ENCODE measurements at places on chromosomes 1 and 21.

- DNase-seq: no peak
Observed at GRCh38 chr1:6065093-6065858, 19.6 kb downstream of the KCNAB2 start.

- no peak for DNase-seq
Observed at GRCh38 chr1:53081384-53082066, 19.5 kb downstream of the PODN start.

GRCh38 chr1:212433577-212434462 lies 1.1 kb downstream of the NENF start:
- peak; percentile 38 for DNase-seq

DNA sequence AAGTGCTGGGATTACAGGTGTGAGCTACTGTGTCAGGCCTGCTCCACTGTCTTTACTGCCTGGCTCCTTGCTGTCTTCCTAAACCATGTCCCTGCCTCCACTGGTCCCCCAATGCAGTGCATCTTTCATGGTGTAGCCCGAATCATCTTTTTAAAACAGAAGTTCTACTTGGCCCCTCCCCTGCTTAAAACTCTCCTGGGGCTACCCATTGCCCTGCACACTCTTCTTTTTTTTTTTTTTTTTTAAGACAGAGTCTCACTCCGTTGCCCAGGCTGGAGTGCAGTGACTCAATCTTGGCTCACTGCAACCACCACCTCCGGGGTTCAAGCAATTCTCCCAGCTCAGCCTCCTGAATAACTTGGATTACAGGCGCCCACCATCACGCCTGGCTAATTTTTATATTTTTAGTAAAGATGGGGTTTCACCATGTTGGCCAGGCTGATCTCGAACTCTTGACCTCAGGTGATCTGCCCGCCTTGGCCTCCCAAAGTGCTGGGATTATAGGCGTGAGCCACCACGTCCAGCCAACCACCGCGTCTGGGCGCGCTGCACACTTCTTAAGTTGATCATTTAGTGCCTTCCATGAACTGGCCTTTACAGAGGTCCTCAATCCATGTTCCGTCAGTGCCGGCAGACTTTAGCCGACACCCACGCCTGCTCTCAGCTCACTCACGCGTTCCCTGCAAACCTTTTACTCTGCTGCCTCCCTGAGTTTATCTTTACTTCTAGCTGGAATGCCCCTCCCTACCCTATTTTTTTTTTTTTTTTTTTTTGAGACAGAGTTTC lies 2.4 kb downstream of the FCN3 start:
- DNase-seq: no peak

GRCh38 chr1:2597441-2598328 lies 11.1 kb downstream of the PRXL2B start:
- no peak for DNase-seq

DNA sequence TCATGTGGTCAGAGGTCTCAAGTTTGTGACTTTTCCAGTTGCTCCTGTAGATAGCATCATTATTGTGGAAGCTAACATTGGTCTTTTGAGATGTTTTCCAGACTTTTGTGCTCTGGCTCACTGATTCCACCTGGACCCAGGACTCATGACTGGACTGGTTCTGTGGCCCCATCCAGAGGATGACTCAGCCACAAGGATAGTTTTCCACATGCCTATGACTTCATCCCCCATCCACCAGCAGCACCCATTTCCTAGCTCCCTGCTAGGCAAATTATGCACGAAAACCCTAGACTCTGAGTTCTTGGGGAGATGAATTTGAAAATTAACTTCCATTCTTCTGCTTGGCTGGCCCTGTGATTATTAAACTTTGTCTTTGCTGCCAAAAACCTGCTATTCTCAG lies 949.3 kb downstream of the MRPL39 start:
- DNase-seq: no peak

DNA sequence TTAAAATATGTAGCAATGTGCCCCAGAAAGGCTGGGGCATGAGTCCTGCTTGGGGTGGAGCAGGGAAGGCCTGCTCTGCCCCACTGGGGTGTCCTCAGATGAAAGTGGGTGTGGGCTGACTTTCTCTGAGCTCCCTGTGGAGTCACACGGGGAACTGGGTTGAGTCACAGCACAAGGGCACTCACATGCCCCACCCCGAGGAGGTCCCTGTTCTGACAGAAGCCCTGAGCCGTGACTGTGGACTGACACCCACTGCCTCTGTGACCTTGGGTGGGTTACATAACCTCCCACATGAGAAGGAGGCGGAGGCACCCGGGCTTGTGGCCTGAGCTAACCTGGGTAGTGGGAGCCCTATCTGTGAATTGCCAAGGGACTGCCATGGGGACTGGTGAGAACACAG lies 52.5 kb upstream of the TINAGL1 start:
- DNase-seq: no peak

- DNase-seq: no peak
Observed at GRCh38 chr1:202367271-202367670, 18.8 kb downstream of the PPP1R12B start.

- DNase-seq: no peak
Observed at GRCh38 chr1:223211323-223211985, 68.4 kb upstream of the TLR5 start.

- DNase-seq: no peak
Observed at GRCh38 chr1:94553323-94553730, 11.8 kb upstream of the F3 start.

- no peak for DNase-seq
Observed at GRCh38 chr1:177849130-177849529, 120.7 kb downstream of the SEC16B start.

Measured in globus pallidus (tissue), 1 donor.